Naive thymus-derived CD4-positive, alpha-beta T cell (primary cell): ENCODE measurements at places on chromosomes 2 and 18. TPM values are rescaled to one million over a fixed set of nuclear protein-coding genes. Genes with fewer than 3 reads are reported as not detected.

- DNase-seq: no peak
These were observed 58.6 kb downstream of the GALNT14 start for GRCh38 chr2:31079665-31080064.

Gene CCDC148
- total RNA-seq: not detected

Gene GALNT3
- total RNA-seq: 3.5 TPM

Gene SERPINB11
- not detected for total RNA-seq

DNA sequence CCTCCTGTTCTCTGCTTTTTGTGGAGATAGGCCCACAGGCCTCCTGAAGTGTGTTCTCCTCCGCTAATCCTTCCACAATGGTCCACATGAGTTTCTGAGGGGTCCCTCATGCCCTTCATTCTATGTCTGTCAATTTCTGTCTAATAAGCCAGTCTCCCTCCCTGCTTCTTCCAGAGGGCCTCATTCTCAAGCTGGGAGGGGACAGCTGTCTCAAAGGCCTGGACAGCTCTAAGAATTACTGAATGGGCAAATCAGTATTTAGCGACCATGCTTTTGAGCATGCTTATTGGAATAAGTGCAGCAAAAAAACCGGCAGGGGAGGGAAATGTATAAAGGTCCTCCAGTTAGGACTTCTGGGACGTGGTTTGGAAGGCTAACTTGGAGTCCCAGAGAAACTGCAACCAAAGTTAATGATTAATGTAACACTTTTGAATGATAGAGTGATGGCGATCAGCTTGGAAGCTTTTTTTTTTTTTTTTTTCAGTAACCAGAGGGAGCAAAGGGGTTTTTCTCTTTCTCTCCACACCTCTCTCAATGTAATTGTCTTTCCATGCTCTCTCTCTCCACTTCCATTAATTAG lies 890.7 kb upstream of the POU3F3 start:
- DNase-seq: no peak

- no peak for DNase-seq
These were observed 152.2 kb upstream of the KCNJ3 start for GRCh38 chr2:154546341-154546740.
